ENCODE measurements at places on chromosomes 4 and X.

DNA sequence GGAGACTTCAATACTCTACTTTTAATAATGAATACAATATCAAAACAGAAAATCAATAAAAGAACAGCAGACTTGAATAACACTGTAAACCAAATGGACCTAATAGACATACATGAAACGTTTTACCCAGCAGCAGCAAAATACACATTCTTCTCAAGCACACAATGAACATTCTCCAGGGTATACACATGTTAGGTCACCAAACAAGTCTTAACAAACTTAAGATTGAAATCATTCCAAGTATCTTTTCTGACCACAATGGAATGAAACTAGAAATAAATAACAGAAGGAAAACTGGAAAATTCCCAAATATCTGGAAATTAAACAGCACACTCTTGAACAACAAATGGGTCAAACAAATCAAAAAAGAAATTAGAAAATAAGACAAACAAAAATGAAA, 145.0 kb upstream of the CT83 start:
- no peak for DNase-seq

GRCh38 chr4:89121387-89122068, 10.2 kb downstream of the TIGD2 start:
- DNase-seq: no peak

GRCh38 chr4:53601251-53601764, 10.0 kb upstream of the LNX1 start:
- peak; percentile 37 for DNase-seq

DNA sequence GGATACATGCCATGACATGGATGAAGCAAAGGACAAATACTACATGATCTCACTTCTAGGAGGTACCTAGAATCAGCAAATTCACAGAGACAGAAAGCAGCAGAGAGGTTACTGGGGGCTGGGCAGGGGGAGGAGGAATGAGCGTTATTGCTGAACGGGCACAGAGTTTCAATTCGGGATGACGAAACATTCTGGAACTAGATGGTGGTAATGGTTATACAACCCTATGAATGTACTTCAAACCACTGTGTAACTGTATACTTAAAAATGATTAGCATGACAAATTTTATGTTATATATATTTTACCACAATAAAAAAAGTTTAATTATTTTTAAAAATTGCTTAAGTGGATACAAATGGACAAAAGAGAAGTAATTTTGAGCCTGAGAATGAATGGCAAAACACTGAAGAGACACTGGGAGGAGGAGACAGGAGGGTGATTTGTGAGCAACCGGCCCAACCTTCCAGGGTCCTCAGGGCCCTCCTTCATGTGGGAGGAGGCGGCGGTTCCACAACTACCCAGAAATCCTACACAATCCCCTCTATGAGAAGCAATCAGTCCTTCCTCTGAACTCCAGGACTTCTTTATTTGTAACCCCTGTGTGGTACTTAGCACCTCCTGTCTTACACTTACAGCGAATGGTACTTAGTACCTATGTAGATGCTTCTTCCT, 14.1 kb downstream of the ACSL1 start:
- no peak for DNase-seq

DNA sequence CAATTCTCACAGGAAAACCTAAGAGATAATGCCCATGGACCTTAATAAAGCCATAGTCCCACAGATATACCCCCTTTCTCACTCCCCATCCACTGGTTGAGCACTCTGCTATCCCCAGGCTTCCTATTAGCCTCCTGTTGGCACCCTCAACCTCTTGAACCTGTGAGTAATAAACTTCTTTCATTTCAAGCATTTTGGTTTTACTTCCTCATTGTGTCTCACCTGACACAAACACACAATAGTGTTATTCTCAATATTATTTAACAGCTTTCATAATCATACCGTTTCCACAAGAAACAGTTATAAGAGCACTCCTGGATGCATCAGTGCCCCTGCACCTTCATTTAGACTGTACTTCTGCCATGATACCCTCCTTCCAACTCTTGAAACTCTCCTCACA, 56.8 kb downstream of the TRPC5 start:
- no peak for DNase-seq

- DNase-seq: no peak
Observed at GRCh38 chr4:110196871-110197528, 1.4 kb downstream of the ELOVL6 start.
